ENCODE measurements at places on chromosomes 7 and 10.
A peak's percentile ranks its signal among the peaks of the same experiment; 100 is the strongest.

DNA sequence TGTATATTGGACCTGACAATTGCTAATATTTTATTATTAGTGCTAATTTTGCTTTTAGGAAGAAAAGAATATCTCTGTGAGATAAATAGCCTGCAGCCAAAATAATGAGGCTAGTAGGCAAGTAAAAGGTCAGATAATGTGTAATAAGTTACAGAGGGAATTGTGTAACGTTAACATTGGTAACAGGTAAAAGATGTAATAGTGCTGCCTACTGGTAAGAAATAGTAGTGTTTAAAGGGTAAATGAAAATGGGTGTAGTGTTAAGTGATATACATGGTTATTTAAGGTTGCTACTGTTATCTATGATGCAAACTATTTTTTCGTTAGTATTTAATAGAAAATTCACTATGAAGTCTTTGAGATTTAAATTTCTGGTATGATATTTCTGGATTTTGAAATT is 9.2 kb upstream of the FOXP2 start:
- peak; percentile 48 for DNase-seq

- DNase-seq = no peak
Observed at GRCh38 chr10:29828440-29828894, 193.7 kb upstream of the SVIL start.

GRCh38 chr10:955820-956217 is 24.3 kb upstream of the LARP4B start:
- DNase-seq = no peak

GRCh38 chr10:97102441-97102840 is 83.3 kb downstream of the SLIT1 start:
- DNase-seq = no peak

- DNase-seq = no peak
Observed at GRCh38 chr10:72245949-72246525, 27.7 kb upstream of the DDIT4 start.

DNA sequence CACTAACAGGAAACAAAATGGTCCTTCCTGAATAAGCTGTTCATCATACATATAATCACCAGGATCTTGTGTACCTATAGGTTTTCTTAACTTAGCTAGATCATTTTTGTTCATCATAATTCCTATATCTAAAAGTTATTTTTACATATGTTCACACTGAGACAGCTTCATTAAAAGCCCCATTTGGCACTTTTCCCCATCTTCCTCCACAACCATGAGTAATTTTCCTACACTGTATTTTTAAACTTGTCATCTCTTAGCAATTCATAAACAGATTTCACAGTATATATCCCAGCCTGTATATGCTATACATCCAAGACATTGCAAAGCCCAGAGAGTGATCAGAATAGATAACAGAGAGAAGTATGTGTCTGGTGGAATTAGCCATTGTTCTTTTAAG is 28.3 kb downstream of the ZNF365 start:
- DNase-seq = no peak

GRCh38 chr10:87640043-87640442 is 19.6 kb upstream of the PAPSS2 start:
- no peak for DNase-seq

DNA sequence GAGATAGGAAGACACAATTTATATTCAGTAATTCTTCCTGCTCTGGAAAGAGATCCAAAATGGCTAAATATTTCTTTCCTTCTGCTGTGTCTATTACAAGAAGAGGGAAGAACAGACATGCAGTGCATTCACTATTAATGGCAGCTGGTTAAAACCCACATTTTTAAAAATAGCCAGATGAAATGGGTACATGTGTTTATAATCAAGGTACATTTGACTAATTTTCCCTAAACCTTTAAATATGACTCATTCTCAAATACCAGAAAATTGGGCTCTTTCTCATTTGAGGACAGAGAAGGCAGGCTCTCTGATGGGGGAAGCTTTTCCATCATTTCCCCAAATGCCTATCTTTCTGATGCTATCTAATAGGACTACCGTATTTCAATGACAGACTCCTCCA is 215.7 kb upstream of the HABP2 start:
- no peak for DNase-seq

DNA sequence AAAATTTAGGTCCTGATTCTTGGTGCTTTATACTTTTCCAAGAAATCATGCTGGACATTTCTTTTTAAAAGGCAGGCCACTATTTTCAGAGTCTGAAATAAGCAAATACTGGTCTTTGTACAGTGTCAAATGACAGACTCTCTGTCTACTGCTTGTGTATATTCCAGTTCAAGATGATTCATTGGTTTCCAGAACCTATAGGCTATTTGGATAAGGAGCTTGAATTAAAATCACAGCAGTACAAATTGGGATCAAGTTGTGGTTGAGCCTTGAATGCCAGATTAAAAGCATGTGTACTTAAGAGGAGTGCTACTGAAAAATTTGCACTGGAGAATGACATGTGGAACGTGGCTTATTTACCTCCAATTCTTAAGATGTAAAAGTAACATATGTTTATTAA is 10.7 kb downstream of the KMT2E start:
- DNase-seq = peak; percentile 32

GRCh38 chr7:156897673-156898072 is 4.7 kb upstream of the LMBR1 start:
- no peak for DNase-seq

Data from NCI-H2029 treated with DMSO at 0.1 percent for 48 hours (cell line).